Central memory CD8-positive, alpha-beta T cell (primary cell): ENCODE measurements at places on chromosomes 2 and 18.
A peak's percentile ranks its signal among the peaks of the same experiment; 100 is the strongest.

GRCh38 chr2:157990173-157990572, 111.5 kb upstream of the UPP2 start:
- no peaks in the 10 kb centered on the region for H3K4me1 ChIP-seq
- no peak overlapping the region for H3K4me3 ChIP-seq
- H3K36me3 ChIP-seq = no peaks in the 10 kb centered on the region
- H3K27ac ChIP-seq = no peak overlapping the region
- peaks cover 28% of the 10 kb centered on the region for H3K27me3 ChIP-seq
- no peak for DNase-seq

GRCh38 chr2:41701231-41701630, 346.6 kb upstream of the PKDCC start:
- peaks cover 32% of the 10 kb centered on the region for H3K27me3 ChIP-seq
- H3K4me1 ChIP-seq = no peaks in the 10 kb centered on the region
- no peak for DNase-seq
- H3K4me3 ChIP-seq = no peak overlapping the region
- H3K27ac ChIP-seq = no peak overlapping the region

GRCh38 chr2:135694711-135695110, 46.9 kb upstream of the UBXN4 start:
- H3K27ac ChIP-seq = peak overlapping the region; percentile 59
- H3K4me3 ChIP-seq = no peak overlapping the region
- H3K27me3 ChIP-seq = no peaks in the 10 kb centered on the region
- H3K36me3 ChIP-seq = peaks cover 9% of the 10 kb centered on the region

DNA sequence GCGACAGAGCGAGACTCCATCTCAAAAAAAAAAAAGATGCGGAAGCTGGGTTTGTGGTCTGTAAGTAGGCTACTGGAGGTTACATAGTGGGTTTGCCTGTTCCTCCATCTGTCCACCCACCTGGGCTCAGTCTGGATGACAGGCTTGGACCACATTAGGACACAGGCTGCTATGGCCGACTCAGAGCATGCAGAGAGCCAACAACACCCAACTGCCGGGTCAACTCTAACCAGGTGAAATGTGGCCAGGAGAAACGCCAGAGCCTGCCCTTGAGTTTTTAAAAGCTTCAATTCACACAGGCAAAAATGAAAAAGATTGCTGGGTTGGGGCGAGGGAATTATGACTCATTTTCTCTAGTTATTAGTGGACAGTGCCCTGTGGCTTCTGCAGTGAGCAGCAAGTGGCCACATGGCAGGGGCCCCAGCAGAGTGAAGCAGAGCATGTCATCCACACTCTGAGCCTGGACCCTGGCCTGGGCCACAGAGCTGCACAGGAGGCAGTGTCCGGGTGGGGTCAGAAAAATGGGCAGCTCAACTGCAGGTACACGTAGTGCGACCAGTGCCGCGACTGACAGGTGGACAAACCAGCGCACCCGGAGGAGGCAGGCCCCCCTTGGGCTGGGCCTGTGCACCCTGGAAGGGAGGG, 67.4 kb downstream of the BIN1 start:
- no peak for DNase-seq

DNA sequence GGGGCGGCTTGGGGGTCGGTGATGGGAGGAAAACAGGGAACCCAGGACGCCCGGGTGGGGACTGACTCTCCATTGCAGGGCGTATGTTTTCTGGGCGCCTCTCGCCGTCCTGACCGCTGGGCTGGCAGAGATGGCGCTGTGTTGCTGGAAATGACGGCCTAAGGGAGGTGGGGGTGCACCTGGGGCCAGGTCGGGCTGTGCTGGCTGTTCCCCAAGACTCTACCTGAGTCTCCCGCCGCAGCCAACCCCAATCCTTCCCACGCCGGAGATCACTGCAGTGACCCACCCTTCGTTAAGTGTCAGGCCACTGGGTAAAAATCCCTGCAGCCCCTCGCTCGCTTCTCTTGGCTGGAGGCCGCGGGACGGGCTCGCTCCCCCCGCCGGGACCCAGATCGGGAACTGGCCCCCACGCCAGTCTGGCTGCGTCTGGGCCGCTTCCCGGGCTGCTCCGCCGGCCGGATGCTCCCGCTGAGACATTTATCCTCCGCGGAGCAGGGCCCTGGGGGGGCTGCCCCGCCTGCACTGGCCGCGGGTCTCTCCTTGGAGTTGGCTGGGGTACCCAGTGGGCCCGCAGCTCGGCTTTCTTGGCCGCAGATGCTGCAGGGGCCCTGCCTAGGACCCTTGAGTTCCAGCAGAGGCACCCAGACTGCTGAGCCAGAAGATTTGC, 7.8 kb upstream of the ARMC9 start:
- H3K4me1 ChIP-seq = no peaks in the 10 kb centered on the region
- no peak overlapping the region for H3K4me3 ChIP-seq
- no peak for DNase-seq
- H3K27ac ChIP-seq = no peak overlapping the region
- H3K27me3 ChIP-seq = peaks cover 37% of the 10 kb centered on the region

DNA sequence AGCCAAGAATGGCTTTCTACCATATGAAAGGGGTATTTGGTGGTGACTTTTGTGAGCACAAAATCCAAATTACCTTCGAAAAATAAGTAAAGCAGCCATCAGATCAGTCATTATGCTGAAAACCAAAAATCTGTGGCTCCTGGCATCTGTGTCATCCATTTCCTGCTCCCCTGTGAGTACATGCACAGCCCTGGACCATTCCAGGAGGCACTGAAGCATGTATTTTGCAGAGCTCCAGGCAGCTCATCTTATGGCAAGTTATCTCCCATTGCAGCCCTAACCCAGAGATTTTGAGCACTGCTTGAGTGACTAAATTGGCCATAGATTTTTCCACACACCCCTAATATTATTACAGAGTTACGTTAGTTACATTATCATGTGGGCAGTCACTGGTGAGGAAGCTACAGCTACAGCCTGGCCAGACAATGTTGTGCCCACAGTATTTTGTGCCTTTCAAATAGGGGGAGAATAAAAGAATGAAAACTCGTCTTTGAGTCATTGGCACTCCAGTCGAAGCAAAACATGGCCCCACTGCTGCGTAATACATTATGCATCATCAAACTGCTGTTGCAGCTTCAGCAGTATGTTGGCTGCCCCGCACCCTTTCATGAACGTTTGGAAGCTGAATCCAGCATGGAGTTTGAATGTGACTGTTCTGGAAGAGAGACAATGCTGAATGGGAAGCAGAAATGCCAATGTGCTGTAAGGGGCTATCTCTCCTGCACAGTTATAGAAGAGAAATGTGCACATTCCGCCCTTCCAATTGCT, 702.2 kb downstream of the RNF144A start:
- H3K36me3 ChIP-seq = no peaks in the 10 kb centered on the region
- H3K4me1 ChIP-seq = no peaks in the 10 kb centered on the region
- DNase-seq = no peak

- H3K27me3 ChIP-seq = peaks cover 1% of the 10 kb centered on the region
- H3K27ac ChIP-seq = no peak overlapping the region
- DNase-seq = no peak
- H3K4me1 ChIP-seq = no peaks in the 10 kb centered on the region
- H3K4me3 ChIP-seq = no peak overlapping the region
Measured at GRCh38 chr2:217725409-217725808, 277.4 kb downstream of the TNS1 start.

DNA sequence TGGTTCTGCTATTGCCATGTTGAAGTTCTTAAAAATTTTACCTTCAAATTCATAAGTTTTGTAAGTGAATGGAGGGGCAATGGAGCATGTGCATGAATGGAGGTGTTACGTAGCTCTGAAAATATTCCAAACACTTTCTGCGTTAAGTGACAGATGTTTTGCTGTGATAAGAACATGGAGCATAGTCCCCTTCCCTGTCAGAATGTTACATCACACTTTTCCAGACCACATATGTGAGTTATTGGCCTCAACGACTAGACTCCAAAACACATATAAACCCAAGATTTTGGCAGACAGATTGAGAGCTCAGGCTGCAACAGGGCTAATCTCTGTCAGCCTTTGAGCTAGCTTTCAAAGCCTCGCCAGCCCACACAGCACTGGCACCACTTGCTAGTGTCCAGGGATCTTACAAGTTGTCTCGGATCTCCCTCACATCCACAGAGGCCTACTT, 27.2 kb upstream of the MFSD6 start:
- no peak for DNase-seq
- H3K27ac ChIP-seq = no peak overlapping the region
- no peaks in the 10 kb centered on the region for H3K36me3 ChIP-seq
- no peaks in the 10 kb centered on the region for H3K4me1 ChIP-seq
- no peak overlapping the region for H3K4me3 ChIP-seq
- H3K27me3 ChIP-seq = no peaks in the 10 kb centered on the region

DNA sequence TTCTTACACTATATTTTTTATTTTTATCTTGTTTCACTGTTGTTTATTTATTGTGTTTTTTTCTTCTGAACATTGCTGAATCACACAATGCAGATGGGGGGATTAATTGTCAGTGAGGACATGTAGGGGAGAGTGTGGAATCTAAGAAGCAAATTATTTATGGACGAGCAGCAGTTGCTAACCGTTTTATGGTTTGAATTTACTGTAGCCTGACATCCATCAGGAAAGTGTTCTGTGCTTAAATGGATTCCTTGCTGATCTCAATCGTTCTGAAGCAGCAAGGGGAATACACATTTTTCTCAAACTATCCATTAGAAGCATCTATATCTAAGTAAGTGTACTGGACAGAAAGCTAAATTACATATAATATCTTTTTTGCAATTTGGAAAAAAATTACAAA, 119.5 kb downstream of the CD8B2 start:
- no peak overlapping the region for H3K27ac ChIP-seq
- no peak overlapping the region for H3K4me3 ChIP-seq
- no peaks in the 10 kb centered on the region for H3K4me1 ChIP-seq
- H3K27me3 ChIP-seq = peaks cover 29% of the 10 kb centered on the region
- no peaks in the 10 kb centered on the region for H3K36me3 ChIP-seq

DNA sequence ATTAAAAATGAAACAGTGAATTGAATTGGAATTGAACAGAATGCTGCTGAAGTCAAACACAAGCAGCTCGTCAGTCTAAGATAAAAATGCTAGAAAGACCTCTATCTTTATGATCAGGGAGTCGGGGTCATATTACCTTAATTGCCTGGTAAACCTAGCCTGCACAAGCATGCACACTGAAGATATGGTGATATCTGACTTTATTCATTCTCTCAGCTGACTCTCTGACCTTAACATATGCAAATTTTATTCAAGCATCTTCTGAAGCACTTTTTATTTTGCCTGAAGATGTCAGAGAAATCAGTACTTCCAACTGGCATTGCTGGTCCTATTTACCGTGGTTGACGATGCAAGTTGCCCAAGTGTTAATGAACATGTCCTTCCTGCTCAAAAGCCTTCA, 56.4 kb downstream of the DNER start:
- no peak overlapping the region for H3K4me3 ChIP-seq
- H3K27ac ChIP-seq = no peak overlapping the region
- H3K27me3 ChIP-seq = peaks cover 42% of the 10 kb centered on the region
- DNase-seq = no peak

DNA sequence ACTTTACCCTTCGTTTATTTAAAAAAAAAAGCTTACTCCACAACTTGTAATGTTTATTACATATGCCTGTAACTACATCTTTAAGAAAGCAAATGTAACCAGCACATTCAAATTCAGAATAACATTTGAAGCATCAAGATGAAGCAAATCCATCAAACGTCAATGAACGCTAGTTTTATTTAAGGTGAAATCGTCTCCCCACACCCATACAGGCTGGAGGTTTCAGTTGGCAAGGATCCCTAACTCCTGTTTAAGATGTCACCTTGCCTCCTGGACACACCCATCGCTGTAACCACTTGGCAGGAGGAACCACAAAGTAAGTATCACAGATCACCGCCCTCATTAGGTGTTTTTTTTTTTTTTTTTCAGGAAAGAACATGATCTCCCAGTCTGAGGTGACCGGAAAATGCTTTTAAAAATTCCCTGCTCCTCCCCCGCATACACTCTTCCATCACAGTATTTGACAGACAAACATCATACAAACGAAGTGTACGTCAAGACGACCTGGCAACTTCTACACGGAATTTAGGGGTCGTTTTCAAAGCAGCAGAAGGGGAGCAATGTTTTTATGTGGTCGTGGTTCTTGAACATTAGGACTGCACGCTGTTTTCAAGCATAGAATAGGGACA, 19.7 kb upstream of the STPG4 start:
- H3K4me1 ChIP-seq = peaks cover 75% of the 10 kb centered on the region
- peak overlapping the region; percentile 100 for H3K27ac ChIP-seq
- no peaks in the 10 kb centered on the region for H3K27me3 ChIP-seq
- peaks cover 31% of the 10 kb centered on the region for H3K36me3 ChIP-seq
- peak overlapping the region; percentile 100 for H3K4me3 ChIP-seq

DNA sequence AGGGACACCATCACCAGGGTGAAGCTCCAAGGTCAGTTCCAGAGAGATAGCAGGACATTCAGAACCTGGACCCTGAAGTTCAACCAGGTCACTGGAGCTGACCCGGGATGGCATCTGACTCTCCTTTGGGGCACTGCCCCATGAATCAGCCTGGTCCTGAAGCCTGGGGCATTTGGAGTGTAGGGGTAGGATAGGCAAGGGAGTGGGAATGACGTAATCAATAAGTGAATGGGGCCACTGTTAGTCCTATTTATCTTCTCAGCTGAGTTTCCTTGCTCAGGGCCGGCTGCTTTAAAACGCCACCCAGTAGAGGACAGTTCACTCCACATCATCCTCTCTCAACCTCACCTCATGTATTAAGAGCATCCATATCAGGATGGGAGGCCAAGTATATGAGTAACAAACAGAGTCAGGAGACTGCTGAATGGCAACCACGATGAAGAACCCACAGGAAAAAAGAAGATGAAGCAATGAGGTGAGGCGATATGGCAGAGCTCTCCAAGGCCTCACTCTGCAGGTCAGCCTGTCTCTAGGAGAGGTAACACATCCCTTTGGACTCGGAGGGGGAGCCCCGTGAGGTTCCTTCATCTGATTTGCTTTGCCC, 1.8 kb upstream of the RFX8 start:
- H3K27ac ChIP-seq = no peak overlapping the region
- no peak overlapping the region for H3K4me3 ChIP-seq
- H3K27me3 ChIP-seq = peaks cover 22% of the 10 kb centered on the region

DNA sequence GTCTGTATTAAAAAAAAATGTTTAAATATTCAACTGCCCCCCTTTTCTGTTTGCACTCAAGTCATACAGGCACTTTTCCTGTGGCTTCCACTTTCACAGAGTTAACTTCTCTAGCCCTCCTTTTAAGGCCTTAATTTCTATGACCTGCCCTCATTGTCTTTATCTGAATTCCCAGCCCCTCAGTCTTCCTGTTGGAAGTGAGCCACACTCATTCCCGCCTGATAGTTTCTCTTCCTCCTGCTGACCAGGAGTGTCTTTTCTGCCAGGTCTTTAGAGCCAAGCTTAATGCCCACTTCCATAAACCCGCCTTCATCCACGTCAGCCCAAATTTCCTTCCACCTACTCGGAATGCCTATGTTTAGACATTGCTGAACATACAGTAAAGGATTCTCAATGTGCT, 10.5 kb downstream of the COPS8 start:
- no peak overlapping the region for H3K4me3 ChIP-seq
- H3K36me3 ChIP-seq = peaks cover 56% of the 10 kb centered on the region
- peak overlapping the region; percentile 7 for H3K27ac ChIP-seq
- peaks cover 15% of the 10 kb centered on the region for H3K4me1 ChIP-seq
- DNase-seq = no peak

- no peak overlapping the region for H3K27ac ChIP-seq
- no peaks in the 10 kb centered on the region for H3K36me3 ChIP-seq
- DNase-seq = no peak
- no peaks in the 10 kb centered on the region for H3K27me3 ChIP-seq
- no peak overlapping the region for H3K4me3 ChIP-seq
Measured at GRCh38 chr2:212364112-212364985, 174.3 kb downstream of the ERBB4 start.

- no peak overlapping the region for H3K4me3 ChIP-seq
- no peaks in the 10 kb centered on the region for H3K27me3 ChIP-seq
- peak overlapping the region; percentile 96 for H3K27ac ChIP-seq
Measured at GRCh38 chr2:174495365-174496012, 8.7 kb upstream of the GPR155 start.
